H4 (cell line): ENCODE measurements at places on chromosomes 12 and 14.

- no peak for DNase-seq
Observed at GRCh38 chr14:75429562-75429961, 1.7 kb downstream of the JDP2 start.

GRCh38 chr14:26304056-26304455 is 293.8 kb downstream of the NOVA1 start:
- DNase-seq, result no peak

DNA sequence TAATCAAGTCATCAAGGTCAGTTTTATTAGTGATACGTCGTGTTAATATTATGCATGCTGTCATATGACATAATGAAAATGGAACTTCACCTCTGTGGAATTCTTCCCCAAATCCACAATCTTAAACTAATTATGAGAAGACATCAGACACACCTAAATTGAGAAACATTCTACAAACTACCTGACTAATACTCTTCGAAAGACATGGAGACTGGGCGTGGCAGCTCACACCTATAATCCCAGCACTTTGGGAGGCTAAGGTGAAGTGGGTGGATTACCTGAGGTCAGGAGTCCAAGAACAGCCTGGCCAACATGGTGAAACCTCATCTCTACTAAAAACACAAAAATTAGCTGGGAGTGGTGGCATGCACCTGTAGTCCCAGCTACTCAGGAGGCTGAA is 33.3 kb upstream of the KRAS start:
- no peak for DNase-seq

DNA sequence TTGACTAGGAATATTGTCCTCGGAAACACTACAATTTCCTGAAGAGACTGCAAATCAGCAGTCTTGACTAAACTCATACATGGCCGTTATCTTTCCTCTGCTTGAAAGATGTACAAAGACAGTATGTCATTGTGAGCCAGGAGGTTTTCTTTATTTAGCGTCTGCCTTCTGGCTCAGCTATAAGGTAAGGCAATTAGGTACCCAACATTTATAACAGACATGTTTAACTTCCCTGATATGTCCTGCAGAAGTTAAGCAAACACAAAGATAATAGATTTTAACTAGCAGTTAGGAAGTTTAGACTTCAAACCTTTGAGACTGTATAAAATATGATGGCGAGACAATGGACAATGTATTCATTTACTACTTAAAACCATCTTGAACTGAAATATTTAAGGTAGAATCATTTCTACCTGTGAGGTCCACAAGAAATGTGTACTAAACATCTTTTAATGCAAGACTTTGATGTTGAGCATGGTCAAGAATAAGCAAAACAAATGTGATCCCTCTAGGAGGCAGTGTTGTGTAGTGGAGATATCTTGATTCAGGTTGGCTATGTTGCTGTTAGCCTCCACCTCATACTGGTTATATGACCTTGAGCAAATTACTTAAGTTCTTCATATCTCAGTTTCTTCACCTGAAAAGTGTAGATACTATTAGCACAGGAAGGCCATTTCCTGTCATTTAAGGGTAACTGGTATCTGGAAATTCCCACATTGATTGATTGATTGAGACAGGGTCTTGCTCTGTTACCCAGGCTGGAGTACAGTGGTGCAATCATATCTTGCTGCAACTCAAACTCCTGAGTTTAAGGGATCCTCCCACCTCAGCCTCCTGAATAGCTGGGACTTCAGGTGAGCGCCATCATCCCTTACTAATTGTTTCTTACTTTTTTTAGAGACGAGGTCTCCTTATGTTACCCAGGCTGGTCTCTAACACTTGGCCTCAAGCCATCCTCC is 96.3 kb upstream of the EEA1 start:
- DNase-seq, result peak; percentile 37

DNA sequence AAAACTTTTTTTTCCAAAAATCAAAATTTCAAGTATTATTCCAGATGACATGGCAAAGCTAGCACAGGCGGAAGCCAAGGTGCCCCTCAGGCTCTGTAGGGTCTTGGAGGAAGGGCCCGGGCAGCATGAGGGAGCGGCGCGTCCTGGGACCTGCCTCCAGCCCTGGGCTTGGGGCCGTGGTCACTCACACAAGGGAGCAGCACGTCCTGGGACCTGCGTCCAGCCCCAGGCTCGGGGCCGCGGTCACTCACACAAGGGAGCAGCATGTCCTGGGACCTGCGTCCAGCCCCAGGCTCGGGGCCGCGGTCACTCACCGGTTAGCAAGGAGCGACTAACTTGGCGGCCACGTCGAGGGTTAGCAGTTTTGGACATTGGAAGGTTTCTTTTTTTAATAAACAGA is 11.9 kb upstream of the GOLGA3 start:
- no peak for DNase-seq

GRCh38 chr14:49986343-49987014 is 93.6 kb downstream of the ARF6 start:
- no peak for DNase-seq

DNA sequence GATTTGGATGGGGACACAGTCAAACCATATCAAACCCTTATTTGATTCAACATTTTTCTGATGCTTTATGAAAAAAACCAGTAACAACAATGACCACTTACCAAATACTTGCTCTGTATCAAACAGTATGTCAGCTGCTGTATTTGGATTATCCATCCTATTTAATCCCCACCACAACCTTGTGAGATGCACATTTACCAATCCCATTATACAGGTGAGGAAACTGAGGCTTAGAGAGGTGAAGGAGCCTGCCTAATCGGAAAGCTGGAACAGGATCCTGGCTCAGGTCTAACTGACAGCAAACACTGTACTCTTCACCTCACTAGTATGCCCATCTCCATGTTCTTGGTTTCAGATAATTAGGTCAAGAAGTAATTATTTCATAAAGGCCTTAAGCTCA is 13.8 kb downstream of the CHST11 start:
- DNase-seq, result no peak

- no peak for DNase-seq
Observed at GRCh38 chr14:104229534-104230055, 91.2 kb downstream of the KIF26A start.

GRCh38 chr12:74598819-74599218 is 61.2 kb downstream of the ATXN7L3B start:
- DNase-seq, result no peak

GRCh38 chr14:65854215-65854614 is 441.7 kb downstream of the FUT8 start:
- DNase-seq, result no peak

GRCh38 chr12:41433460-41433859 is 245.3 kb downstream of the PDZRN4 start:
- no peak for DNase-seq

DNA sequence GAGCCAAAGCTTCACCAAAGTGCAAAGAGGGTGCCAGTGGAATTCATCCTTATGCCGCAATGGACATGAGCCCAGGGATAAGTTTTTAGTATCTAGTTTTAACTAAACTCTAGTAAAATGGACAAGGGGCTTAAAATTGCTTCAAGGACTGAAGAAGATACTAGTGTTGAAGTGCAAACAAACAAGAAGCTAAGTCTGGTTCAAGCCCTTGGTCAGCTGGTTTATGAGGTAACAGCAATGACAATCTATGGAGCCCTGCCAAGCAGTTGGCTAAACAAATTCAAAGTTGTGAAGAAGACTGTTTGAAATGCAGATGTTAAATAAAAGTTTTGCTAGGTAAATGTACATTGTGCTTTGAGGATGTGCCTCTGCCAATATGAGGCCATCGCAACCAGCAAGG is 209.4 kb downstream of the KTN1 start:
- no peak for DNase-seq

- DNase-seq, result no peak
Observed at GRCh38 chr12:47120736-47121135, 41.0 kb upstream of the AMIGO2 start.

DNA sequence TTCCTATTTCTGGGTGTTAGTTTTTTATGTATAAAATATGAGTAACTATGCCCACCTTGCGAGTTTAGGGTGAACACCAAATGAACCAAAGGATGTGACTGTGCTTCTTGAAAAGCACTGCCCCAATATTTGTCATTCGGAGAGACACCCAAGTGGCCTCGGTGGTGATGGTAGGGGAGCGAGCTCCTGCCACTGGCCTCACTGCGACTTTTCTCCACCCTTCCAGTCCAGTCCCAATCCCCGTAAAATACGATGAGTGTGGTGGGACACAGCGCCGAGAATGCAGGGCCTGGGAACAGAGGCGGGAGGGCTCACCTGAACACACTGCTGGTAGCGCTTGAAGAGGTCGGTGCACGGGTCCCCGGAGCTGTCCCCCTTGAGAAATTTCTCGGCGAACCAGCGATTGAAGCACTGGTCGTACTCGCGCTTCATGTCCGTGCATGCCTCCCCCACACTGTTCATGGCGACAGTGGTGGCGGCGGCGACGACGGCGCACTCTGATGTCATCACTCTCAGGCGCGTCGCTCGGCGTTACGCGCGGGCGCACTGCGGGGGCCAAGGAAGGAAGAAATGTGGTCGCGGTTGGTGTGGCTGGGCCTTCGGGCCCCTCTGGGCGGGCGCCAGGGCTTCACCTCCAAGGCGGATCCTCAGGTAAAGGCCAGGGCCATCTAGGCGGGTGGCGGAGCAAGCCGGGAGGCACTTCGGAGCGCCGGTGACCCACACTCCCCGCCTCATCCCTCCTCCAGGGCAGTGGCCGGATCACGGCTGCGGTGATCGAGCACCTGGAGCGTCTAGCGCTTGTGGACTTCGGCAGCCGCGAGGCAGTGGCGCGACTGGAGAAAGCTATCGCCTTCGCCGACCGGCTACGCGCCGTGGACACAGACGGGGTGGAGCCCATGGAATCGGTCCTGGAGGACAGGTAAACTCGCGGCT is at the start of the genes GATC and TRIAP1:
TSS of gene GATC (plus strand) at position 534 of the 933 bp plus-strand sequence. CDS start at position 571, 37 bp downstream.
TSS of gene TRIAP1 (minus strand) at position 474 of the 933 bp plus-strand sequence. CDS start at position 462, 12 bp downstream.
- DNase-seq, result peak; percentile 78

DNA sequence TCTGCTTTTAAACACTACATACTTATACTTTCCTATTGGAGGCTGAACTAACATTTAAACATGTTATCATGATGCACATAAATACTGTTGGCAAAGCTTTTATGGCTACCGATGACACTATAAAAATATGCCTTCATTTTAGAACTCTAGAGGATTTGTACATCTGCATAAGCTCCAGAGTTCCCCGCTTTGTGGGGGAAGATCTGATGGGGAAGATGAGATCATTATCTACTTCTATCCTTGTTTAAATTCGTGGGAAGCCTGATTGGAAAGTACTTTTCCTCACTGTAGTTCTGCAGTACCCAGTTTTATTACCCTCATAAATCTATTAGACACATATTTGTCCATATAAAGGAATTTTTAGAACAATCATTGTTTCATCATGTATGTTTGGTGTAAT is 299.6 kb upstream of the ATP2B1 start:
- no peak for DNase-seq

DNA sequence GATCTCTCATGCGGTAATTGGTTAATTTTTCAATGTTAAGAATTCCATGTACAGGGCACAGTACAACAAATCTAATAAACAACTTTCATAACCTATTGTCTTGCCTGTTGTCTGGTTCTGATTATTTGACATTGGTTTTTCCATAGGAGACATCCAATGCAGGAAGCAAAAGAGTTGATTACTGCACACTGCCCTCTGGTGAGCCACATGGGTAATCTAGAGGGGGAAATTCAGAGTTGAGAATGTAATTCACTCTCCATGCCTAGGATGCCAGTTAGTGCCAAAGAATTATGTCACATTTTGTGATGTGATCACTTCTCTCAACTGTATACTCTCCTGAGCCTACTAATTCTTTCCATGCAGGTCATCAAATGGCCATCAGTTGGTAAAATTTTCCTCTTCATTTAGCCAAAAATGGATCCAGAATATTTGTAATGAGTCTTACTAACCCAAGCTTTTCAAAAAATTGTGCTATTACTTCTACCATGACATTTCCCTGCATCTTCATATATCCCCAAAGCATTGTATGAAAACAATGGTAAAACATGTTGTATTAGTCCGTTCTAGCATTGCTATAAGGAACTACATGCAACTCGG is 17.7 kb upstream of the CCDC91 start:
- peak; percentile 53 for DNase-seq

DNA sequence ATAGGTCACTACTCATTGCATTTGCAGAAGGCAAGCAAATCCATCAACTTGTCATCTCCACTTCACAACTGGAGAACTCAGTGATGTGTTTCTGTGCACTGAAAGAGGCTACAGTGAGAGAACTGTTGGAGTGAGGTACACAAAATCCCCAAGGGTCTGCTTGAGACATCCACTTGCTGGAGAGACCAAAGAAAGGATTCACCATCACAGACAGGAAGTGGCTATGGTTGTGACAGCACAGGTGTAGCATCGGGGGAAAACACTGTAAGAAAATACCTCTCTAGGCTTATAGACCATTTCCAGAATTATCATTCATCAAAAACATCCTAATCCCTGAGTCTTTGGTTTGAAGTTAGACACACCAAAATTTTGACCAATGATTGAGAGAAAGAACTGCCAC is 201.3 kb upstream of the OR4E1 start:
- no peak for DNase-seq

GRCh38 chr12:30482650-30483049 is 213.0 kb downstream of the IPO8 start:
- DNase-seq, result no peak

DNA sequence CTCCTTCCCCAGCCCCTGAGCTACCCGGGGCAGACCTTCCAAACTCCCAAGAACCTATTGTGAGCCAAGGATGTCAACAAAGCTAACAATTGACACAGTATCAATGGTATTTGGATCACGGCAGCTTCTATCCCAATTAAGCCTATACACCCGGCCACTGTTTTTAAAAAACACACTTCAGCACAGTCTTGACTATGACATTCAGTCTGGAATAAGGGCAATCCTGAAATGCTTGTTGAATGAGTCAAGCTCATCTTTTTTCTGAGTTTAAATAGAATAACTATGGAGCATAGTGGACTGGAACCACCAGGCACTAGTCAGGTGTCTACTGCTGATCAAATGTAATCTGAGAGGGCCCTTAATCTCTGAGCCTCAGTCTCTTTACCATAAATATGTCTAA is 5.7 kb downstream of the DENND5B start:
- no peak for DNase-seq

- DNase-seq, result no peak
Observed at GRCh38 chr14:89486961-89487360, 69.9 kb upstream of the FOXN3 start.

DNA sequence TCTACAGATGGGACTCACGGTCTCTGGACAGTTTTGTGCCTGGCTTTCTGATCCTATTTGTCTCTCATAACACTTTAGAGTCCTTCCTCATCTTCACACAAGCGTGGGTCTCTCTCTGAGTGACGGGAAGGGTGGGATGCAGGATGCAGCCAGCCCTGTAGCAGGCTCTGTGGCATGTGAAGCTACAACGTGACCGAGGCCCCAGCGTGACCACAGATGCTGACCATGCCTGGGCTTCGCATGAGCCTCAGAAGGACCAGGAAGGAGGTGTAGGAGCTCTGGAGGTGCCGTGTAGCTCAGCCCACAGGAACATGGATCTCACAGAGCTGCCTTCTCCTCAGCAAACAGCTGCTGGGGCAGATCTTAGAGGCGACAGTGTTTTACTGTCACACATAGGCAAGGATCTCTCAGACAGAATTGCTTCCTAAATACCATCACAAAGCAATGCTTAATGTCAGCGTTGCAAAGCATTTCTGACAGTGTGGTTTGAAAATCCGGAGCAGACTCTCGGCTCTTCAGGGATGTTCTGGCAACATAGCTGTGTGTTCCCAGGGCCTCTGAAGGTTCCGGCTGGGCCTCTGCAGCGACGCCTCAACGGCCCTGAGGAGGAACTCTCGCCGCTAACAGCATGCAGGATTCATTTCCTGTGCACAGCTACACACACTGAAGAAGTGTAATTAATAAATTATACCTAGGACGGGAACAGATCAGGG is 21.9 kb downstream of the ANKLE2 start:
- DNase-seq, result no peak

- no peak for DNase-seq
Observed at GRCh38 chr14:26621364-26621763, 23.5 kb upstream of the NOVA1 start.
